Hepatocyte (in vitro differentiated cells): ENCODE measurements at places on chromosomes 6 and 20. TPM values are rescaled to one million over a fixed set of nuclear protein-coding genes. Genes with fewer than 3 reads are reported as not detected.

GRCh38 chr6:137495703-137496336 is 1.6 kb upstream of the OLIG3 start:
- DNase-seq, result no peak

DNA sequence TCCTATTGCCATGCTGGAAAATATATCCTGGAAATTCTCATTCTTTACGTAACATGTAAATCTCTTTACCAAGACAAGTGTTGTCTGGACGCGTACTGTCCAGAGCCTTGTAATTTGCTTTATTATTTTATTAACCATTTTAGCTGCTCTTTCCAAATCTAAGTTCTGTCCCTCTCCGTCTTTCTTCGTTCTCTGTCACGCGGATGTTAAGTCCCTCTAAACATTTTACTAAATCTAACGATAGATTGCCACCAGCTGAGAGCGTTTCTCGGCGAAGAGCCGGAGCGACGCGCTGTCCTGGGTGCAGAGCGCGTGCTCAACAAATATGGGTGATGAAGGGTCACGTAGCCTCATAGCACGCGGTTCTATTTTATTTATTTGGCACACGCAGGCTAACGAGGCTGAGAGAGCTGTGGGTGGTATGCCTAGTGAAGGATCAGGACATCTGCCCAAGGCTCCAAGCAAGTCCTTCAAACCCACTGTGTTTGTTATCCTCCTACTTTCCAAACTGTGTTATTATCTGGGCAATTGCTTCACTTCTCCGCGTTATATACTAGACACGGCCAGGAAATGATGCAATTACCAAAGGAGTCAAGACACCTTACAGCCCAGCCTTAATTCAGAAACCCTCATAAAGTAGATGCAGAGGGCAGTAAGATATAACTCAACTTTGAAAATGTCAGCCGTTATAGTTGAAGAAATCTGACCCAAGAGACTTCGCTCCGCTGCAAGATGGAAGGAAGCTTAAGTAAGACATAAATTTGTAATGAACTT is 10.0 kb upstream of the NCOA7 start:
- DNase-seq, result peak; percentile 71

Gene CLPSL2
- polyA plus RNA-seq, result not detected in 2 replicates

GRCh38 chr6:1821513-1822183 is 211.9 kb downstream of the FOXC1 start:
- DNase-seq, result no peak

- no peak for DNase-seq
These were observed 312.1 kb downstream of the CDH26 start for GRCh38 chr20:60270341-60270740.

Gene KCNK16
- 0.12 TPM in 1 of 2 replicates, not detected in the other for polyA plus RNA-seq

DNA sequence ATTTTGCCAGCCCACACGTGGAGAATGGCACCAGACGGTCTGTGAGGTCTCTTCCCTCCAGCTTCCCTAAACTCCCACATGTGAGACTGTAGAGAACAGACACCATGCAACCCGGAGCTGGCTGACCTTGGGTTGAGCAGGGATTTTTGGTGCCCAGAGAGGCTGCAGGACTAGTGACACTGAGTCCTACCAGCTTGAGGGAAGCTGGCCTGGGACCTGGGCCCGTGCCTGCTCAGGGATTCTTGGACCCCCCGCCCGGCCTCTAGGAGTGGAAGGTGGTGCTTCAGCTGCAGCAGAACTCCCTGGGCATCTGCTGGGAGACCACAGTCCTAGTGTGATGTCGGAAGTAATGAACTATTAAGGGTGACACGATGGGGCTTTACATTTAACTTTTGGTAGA is 3.2 kb downstream of the PSMG4 start:
- no peak for DNase-seq

DNA sequence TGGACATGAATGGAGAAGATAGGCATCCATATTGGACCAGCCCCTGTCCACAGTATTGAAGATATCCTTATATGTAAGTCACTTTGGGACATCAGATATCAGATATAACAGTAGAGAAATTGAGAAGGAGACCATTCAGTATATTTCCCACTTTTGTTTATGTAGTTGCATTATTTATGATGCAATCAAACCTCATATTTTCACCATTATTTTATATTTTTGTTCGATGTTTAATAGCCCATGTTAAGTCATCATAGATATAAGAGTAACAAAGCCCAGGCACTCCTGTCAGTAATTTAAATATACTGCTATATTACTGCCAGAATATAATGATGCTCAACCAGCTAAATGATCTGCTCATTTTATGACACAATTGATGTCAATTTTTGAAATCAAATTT is 744.5 kb upstream of the EPHA7 start:
- DNase-seq, result no peak

- peak; percentile 17 for DNase-seq
These were observed 291.0 kb downstream of the ZFAND3 start for GRCh38 chr6:38110481-38110971.

DNA sequence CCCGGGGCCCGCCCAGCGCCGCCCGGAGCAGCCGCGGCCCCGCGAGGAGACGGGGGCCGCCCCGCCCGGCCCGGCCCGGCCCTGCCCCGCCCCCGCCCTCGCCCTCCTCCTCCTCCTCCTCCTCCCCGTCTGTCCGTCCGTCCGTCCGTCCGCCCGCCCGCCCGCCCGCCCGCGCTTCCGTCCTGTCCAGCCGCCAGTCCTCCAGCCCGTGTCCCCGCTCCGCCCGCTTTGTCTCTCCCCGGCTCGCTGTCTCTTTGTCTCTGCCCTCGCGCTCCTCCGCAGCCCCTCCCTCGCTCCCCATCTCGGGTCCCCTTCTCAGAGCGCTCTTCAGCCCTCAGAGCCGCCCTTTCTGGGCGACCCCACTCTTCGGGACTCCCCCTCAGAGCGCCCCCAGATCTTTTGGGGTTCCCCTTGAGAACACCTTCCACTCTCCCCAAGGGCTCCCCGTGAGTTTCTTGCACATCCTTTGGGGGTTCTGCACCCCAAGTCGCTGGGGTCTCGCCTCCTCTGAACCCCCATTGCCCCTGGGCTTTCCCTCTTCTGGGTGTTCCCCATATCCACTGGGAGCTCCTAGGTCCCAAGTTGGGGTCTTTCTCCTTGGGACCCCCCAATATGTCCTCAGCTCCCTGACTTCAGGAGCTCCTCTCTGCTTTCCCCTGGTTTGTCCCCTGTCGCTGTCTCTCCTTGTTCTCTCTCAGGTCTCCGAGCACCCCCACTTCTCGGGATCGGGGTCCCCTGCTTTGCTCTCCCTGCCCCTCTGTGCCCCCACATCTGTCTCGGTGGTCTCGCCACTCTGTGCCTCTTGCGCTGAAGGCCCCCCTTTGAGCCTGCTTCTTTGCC is 79.5 kb upstream of the MYL9 start:
- DNase-seq, result peak; percentile 78

GRCh38 chr20:10675450-10675848 is 1.6 kb upstream of the JAG1 start:
- DNase-seq, result no peak

Gene ANKEF1
- polyA plus RNA-seq, result 1.2 and 1.8 TPM in 2 replicates

GRCh38 chr6:125406741-125407140 is 105.0 kb upstream of the HDDC2 start:
- DNase-seq, result no peak

Gene GDAP1L1
- 0.57 and 0.77 TPM in 2 replicates for polyA plus RNA-seq

Gene PTGIS
- polyA plus RNA-seq, result 25.4 and 27.4 TPM in 2 replicates

GRCh38 chr6:118354641-118355040 is 193.5 kb upstream of the PLN start:
- DNase-seq, result no peak

Gene RBPJL
- polyA plus RNA-seq, result not detected in 2 replicates

DNA sequence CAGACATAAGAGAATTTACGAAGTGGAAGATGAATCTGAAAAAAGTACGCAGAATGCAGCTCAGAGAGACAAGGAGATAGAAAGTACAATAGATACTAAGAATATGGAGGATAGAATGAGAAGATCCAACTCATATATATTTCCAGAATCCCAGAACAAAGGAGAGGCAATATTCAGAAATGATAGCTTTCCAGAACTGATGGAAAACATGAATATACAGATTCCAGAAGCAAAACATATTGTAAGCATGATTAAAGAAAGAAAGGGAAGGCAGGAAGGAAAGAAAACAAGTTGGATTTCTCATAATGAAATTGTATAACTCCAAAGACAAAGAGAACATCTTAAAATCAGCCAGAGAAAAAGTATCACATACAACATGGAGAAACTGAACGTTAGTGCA is 22.9 kb downstream of the GFRA4 start:
- no peak for DNase-seq

GRCh38 chr6:1708820-1709219 is 99.1 kb downstream of the FOXC1 start:
- DNase-seq, result no peak
